ENCODE measurements at places on chromosomes 13 and 19.

GRCh38 chr19:5621311-5621944 is 1.1 kb downstream of the SAFB2 start:
- no peak for DNase-seq

- DNase-seq, result no peak
Observed at GRCh38 chr19:49128545-49129237, 9.3 kb downstream of the PPFIA3 start.

DNA sequence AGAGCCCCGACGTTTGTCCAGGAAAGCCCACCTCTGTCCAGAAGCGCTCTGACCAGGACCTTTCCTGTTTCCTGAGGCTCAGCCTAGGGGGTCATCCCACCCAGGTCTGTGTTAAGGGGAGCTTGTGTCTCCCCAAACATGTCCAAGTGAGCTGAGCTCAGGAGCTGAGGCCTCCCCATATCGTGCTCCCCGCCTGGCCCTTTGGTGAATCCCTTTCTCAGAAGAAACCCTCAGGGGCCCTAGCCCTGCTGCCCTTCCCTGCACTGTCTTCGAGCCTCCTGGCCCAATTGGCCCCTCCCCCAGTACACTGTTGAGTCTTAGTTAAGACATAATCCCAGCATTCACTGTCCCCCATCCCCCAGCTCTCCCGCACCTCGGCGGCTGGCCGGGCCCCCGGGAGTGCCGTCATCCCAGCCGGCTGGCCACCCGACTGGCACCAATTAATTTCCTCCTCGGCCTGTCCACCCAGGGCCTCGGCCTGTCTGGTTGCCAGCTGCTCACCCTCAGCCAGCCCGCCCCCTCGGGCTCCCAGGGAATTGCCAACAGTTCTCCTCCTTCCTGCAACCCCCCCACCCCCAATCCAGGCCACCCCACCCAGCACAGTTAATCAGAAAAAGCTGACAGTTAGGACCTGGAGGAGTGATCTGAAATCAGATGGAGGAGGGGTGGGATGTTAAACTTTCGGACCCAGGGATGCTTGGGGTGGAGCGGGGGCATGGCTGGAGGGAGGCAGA is 13.6 kb downstream of the IER2 start:
- peak; percentile 46 for DNase-seq

GRCh38 chr13:110758195-110758805 is 44.8 kb downstream of the ING1 start:
- no peak for DNase-seq

DNA sequence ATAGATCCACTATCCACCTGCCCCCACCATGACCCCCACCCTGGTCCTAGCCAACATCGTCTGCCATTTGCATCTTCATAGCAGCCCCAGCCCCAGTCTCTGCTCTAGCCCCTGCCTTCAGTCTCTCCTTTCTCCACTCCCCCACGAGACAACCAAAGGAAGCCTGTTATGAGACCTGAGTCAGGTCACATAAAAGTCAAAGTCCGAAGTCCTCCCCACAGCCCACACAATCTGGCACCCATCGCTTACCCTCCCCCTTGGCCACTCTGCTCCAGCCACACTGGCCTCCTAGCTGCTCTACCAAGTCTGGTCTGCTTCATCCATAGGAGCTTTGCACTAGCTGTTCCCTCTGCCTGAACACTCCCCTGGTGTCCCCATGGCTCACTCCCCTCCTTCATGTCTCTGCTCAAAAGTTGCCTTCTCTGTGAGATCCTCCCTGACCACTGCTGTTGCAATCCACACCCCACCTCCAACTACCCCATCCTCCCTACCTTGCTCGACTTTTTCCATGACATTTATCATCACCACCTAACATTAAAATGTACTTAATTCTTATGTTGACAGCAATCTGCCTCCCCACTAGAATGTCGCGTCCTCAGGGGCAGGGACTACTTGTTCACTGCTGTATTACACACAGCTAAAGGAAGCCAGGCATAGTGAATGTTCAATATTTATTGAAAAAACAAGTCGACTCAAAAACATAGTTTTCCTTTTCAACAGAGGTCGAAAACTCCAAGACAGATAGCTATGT is 1.2 kb upstream of the PLEKHG2 start:
- peak; percentile 72 for DNase-seq

GRCh38 chr13:113539176-113539575 is 45.4 kb upstream of the TFDP1 start:
- no peak for DNase-seq

- no peak for DNase-seq
Observed at GRCh38 chr19:33279430-33280350, 22.6 kb downstream of the CEBPA start.

DNA sequence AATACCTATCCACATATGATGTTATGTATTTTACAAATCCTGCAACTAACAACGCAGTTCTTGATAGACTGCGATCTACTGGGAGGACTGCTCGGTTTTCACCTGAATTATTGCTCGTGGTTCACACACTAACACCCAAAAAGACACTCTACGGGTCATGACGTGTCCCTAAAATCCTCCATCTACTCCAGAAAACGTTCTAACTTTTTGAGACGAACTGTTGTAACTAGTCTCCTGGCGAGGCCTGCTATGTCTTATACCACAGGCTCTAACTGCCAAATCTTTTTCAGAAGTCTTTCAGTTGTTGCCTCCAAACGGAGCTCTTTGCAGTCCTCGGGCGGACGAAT is 108.2 kb downstream of the KCNRG start:
- DNase-seq, result no peak

DNA sequence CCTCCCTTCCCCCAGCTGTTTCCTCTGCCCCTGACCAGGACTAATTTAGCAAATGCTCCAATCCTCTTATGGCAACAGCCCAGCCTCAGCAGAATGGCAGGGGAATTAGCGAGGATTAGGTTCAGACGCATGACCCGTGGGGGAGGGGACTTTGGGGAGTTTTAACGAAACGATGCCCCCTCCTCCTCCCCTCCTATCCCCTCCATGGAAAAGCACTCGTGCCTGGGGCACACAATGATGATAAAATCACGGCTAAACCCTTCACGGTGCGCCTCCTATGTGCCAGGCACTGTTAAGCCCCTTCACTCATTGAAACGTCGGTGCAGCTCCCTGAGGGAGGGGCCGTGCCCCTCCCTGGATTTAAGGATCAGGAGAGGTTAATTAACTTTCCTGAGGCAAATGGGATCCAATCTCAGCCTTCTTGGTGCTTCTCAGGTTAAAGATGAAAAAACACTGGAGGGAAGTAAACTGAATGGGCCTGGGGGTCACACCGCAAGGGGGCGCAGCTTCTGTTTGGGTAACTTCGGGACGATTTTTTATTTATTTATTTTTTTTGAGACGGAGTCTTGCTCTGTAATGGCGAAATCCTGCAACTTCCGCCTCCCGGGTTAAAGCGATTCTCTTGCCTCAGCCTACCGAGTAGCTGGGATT is 10.1 kb upstream of the TPRX2 start:
- DNase-seq, result no peak

DNA sequence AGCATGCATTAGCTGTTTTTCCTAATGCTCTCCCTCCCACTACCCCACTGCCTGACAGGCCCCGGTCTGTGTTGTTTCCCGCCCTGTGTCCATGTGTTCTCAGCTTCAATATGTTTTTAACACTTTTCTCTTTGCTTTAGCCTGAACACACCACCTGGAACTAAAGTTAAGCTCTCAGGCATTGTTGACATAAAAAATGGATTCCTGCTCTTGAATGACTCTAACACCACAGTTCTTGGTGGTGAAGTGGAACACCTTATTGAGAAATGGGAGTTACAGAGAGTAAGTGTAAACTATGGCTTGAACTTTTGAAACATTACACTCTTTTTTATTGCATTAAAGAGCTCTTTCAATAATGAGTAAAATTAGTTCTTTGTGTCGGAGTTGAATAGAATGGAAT is 70.1 kb downstream of the TDRD3 start:
- DNase-seq, result no peak

GRCh38 chr13:95920485-95920884 is 132.7 kb downstream of the UGGT2 start:
- DNase-seq, result no peak

GRCh38 chr13:38769526-38769925 is 82.6 kb downstream of the FREM2 start:
- DNase-seq, result no peak

DNA sequence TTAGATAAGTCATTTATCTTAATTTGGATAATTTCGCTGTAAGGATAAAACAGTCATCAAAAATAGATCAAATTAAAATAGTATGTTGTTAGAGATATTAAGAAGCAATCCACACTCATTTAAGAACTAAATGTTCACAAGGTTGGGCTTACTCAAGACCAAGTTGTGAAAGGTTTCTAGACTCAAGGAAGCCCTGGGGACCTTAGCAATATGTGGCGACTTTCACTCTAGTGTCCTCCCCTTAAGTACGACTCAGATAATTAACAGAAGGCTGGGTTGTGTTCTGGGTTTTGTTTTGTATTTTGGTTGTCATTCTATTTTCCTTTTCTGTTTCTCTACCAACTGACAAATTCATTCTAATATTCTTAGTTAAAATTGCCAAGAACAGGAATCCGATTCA is 1008.0 kb downstream of the PCDH9 start:
- no peak for DNase-seq

DNA sequence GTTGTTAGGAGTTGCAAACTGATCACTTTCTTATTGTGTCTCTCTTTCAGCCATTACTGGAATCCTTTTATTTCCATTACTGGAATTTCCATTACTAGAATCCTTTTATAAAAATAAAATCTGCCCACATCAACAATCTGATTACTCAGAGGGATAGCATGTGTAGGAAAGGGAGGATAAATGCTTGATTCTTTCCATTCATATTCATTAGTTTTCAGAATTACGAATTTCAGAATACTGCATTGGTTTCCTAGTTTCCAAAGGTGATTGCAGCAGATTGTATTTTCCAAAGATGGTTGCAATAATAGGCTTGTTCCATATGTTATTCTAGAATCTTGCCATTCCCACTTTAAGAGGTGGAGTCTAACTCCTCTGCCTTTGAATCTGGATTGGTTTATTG is 37.1 kb downstream of the ZNF146 start:
- DNase-seq, result no peak

GRCh38 chr13:44231786-44232516 is 141.7 kb upstream of the SERP2 start:
- peak; percentile 49 for DNase-seq

- no peak for DNase-seq
Observed at GRCh38 chr19:31503211-31503610, 154.0 kb upstream of the TSHZ3 start.

- no peak for DNase-seq
Observed at GRCh38 chr19:47107202-47107952, 6.2 kb downstream of the ZC3H4 start.

DNA sequence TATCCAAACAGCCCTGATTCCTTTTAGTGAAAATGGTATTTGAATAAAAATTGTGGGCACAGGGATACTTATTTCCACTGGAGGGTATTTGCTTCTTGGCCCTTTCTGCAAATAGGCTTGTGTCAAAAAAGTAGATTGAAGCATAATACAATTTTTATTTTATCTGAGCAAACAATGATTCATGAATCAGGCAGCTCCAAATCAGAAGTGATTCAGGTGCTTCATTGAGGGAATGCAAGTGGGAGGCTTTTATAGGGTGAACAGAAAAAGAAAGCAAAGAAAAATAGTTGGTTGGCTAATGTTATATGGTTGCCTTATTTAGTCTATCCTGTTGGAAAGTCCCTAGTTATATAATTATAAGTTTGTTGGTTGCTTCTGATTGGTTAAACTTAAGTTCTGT is 117.9 kb downstream of the ITGBL1 start:
- DNase-seq, result no peak

DNA sequence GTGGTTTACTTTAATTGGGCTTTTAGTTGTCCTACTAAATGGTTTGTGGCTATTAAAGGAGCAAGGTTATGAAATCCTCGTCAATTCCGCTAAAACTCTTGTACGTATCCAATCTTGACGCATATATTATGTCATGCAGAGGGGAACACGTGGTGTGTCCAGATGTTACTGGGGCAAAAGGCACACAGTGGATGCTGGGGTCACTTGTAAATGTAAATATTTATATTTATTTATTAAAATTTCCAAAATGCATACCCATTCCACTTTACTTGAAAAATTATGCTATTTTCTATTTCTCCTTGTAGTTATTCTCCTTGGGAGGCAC is 36.7 kb upstream of the SLC46A3 start:
- DNase-seq, result no peak

DNA sequence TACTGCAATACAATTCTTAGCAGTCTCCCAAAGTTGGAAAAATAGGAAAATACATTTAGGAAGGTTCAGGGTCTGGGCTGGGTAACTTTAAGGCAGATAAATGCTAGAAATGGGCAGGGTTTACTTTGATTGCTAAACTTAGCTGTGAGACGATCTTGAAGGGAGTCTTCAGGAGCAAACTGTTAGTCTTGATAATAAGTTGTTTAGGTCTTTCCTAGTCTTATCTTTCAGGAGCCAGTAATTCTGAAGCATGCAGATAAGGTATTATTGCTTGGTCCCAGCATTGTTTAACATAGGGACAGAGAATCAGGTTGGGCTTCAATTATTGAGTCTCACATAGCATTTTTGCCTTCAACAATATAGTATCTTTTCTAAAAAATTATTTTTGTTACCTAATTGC is 262.4 kb upstream of the MIR17HG start:
- DNase-seq, result no peak

GRCh38 chr13:42984691-42985090 is 7.3 kb downstream of the EPSTI1 start:
- no peak for DNase-seq
